ENCODE measurements at places on chromosomes 5 and 9.
A peak's percentile ranks its signal among the peaks of the same experiment; 100 is the strongest.

- H3K27ac ChIP-seq, result no peak overlapping the region
- H3K4me1 ChIP-seq, result peaks cover 4% of the 10 kb centered on the region
- no peaks in the 10 kb centered on the region for H3K36me3 ChIP-seq
- H3K27me3 ChIP-seq, result peaks cover 83% of the 10 kb centered on the region
- H3K4me3 ChIP-seq, result peak overlapping the region; percentile 72
Measured at GRCh38 chr9:122216798-122217418, 11.8 kb downstream of the LHX6 start.

DNA sequence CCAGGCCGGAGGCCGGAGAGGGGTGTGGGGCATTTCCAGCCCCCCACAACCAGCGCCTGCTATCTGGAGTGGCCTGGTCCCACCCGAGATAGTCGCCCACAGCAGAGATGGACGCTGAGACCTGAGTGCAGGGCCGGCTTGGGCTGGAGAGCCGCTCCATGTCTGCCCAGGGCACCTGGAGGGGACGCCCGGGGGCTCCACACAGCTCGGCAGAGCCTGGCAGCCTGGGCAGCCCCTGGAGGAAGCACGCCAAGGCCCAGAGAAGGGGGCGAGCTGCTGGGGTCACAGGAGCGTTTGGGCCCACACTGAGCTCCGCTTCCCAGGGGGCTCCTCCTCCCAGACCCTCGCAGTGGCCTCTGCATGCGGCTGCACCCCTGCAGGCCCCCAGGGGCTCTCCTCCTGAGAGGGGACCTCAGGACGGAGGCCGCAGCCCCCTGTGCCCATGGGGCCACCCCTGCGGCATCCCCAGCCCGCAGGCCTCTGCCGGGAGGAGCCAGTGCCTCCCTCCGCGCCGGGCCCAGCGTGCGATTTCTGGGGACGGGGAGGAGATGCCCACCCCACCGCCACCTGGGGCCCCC lies 42.2 kb upstream of the EGFL7 start:
- no peaks in the 10 kb centered on the region for H3K27me3 ChIP-seq
- no peaks in the 10 kb centered on the region for H3K36me3 ChIP-seq
- H3K4me3 ChIP-seq, result no peak overlapping the region

- H3K36me3 ChIP-seq, result peaks cover 23% of the 10 kb centered on the region
- no peaks in the 10 kb centered on the region for H3K27me3 ChIP-seq
- H3K4me1 ChIP-seq, result no peaks in the 10 kb centered on the region
- peak within 1 kb of the TSS; percentile 98 for H3K4me3 ChIP-seq
- DNase-seq, result peak; percentile 96
- H3K27ac ChIP-seq, result no peak within 1 kb of the TSS
Measured at GRCh38 chr5:6377905-6378765, at the start of gene MED10. Gene MED10, minus strand, starts transcription at chr5:6378547. Its CDS starts 64 bp downstream, at chr5:6378483.

DNA sequence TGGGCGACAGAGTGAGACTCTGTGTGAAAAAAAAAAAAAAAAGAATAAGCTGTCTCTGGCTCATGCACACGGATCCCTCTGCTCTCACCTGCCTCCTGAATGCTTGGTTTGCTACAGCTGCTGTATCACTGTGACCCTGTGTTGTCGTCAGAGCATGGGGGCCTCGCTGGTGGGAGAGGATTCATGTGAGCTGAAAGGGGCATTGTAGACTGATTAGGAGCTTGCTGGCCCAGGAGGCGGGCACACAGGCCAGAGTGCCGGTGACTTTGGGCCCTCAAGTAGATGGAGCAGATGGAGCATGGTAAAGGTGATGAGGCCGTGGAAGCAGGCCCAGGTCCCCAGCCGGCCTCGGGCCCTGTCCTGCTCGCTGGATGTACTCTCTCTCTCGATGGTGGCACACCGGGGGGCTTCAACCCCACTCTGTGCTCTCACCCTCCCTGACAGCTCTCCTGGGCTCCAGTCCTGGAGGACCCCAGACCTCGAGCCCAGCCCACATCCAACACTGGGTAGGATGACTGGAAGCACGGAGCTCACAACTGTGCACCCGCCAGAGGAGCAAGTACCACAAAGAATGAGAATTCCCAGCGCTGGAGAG lies 7.1 kb downstream of the FLT4 start:
- no peak for DNase-seq
- no peaks in the 10 kb centered on the region for H3K27me3 ChIP-seq
- H3K4me1 ChIP-seq, result no peaks in the 10 kb centered on the region
- no peaks in the 10 kb centered on the region for H3K36me3 ChIP-seq

DNA sequence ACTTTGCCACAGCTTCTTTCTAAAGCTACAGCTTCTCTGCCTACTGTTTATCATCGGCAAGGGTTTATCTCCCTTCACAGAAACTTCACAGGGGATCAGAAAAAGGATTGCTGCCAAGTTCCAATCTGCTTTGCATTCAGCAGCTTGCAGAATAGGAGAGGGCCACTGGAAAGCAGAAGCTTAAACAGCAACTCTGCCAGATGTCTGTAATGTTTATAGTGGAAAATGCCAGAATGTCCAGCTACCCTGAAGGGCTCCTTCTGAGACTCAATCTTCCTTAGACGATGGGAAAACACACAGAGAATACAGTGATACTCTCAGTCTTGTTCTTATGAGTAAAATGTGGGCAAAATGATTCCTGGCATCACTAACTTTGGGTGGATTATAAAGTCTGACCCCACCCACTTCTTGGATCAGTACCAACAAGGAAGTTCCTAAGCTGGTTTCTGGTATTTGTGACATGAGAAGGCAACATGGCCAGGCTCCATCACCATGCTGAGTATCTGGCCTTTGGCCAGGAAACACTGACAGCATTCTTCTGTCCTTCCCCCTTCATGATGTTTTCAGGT lies 19.0 kb downstream of the STOM start:
- no peaks in the 10 kb centered on the region for H3K27me3 ChIP-seq
- peaks cover 10% of the 10 kb centered on the region for H3K4me1 ChIP-seq
- no peak overlapping the region for H3K27ac ChIP-seq
- DNase-seq, result no peak

DNA sequence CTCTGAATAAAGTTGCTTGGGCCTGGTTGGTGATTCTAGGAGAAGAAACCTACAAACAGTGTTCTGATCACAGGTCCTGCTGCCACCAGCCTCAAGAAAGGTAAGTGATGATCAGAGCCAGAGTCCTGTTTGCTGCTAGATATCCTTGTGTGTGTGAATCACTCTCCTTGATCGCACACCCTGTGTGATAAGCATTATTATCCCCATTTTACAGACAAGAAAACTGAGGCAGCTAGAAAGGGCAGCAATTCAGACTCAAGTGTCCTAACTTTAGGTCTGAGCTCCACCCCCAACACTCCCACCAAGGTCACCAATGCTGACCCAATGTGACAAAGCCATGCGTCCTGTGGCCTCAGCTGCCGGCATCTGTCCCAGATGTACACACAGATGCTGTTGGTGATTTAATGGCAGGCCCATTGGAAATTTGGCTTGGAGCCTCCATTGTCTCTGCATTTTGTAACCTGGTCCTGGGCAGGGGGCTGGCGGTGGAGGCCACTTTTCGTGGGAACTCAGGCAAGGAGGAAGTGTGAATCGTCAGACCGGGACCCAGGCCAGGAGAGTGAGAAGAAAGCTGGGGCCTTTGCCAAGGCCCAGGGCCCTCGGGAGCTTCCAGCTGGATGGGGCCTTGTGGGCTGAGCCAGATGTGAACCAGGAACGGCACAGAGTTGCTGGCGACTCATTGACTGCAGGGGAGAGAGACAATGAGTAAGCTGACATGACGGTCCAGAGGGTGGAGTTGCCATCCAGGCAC lies 29.8 kb upstream of the GGTA1 start:
- no peak for DNase-seq
- no peaks in the 10 kb centered on the region for H3K27me3 ChIP-seq
- H3K27ac ChIP-seq, result no peak overlapping the region
- H3K4me3 ChIP-seq, result no peak overlapping the region

DNA sequence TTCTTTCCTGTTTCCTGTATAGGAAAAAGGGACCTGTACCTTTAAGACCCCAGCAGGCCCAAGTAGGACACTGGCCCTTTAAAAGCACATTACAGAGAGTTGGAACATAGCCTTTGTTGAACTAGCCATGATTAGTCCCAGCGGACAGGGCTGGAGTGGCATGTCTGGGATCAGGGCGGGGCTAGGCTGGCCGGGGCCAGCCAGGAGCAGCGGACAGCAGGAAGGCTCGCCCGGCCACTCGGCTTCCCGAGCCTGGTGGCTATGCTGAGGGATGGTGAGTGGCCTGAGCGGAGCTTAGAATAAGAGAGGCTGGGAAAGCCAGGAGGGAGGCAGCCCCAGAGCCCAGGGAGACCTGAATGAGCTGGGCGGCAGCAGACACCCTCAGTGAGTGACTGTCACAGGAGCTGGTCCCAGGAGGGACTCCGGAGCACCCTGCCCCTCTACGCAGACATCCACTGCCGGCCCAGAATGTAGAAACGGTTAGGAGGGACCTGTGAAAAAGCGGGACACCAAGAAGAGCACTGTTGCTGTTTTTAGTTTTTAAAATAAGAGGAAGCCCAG lies 92.1 kb downstream of the DAB2IP start:
- H3K4me1 ChIP-seq, result peaks cover 14% of the 10 kb centered on the region
- no peak overlapping the region for H3K4me3 ChIP-seq
- no peak overlapping the region for H3K27ac ChIP-seq
- DNase-seq, result peak; percentile 80
- H3K36me3 ChIP-seq, result no peaks in the 10 kb centered on the region
- no peaks in the 10 kb centered on the region for H3K27me3 ChIP-seq

DNA sequence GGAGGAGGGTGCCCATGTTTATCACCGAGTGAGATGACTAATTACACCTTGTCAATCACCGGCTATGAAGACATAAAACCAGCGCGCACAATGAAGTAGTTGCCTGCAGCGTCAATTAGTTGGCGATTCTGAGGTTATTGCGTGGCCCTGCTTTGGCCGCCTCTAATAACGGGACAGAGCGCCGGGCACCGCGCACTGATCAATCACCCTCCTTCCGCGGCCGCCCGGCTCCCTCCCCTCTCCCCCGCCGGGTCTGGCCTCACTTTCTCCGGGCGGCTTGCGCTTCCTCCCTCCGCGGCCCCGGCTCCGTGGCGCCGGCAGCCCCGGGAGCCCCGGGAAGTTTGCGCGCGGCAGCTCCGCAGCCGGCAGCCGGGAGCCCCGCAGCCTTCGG lies 3.3 kb upstream of the LHX2 start:
- DNase-seq, result peak; percentile 70
- H3K4me1 ChIP-seq, result peaks cover 9% of the 10 kb centered on the region
- no peak overlapping the region for H3K27ac ChIP-seq
- no peaks in the 10 kb centered on the region for H3K36me3 ChIP-seq

GRCh38 chr5:16067415-16067814 lies 112.2 kb downstream of the MARCHF11 start:
- H3K4me3 ChIP-seq, result no peak overlapping the region
- no peaks in the 10 kb centered on the region for H3K27me3 ChIP-seq
- no peaks in the 10 kb centered on the region for H3K36me3 ChIP-seq
- no peak for DNase-seq
- H3K27ac ChIP-seq, result no peak overlapping the region

GRCh38 chr5:36389245-36389644 lies 87.5 kb upstream of the RANBP3L start:
- no peaks in the 10 kb centered on the region for H3K4me1 ChIP-seq
- H3K4me3 ChIP-seq, result no peak overlapping the region
- no peaks in the 10 kb centered on the region for H3K36me3 ChIP-seq
- no peak for DNase-seq
- no peaks in the 10 kb centered on the region for H3K27me3 ChIP-seq
- no peak overlapping the region for H3K27ac ChIP-seq

GRCh38 chr5:164336276-164336675 lies 830.9 kb downstream of the MAT2B start:
- H3K4me3 ChIP-seq, result no peak overlapping the region
- H3K4me1 ChIP-seq, result no peaks in the 10 kb centered on the region
- H3K36me3 ChIP-seq, result no peaks in the 10 kb centered on the region
- H3K27me3 ChIP-seq, result no peaks in the 10 kb centered on the region
- no peak for DNase-seq
- no peak overlapping the region for H3K27ac ChIP-seq

GRCh38 chr5:15627109-15627508 lies 127.1 kb downstream of the FBXL7 start:
- DNase-seq, result no peak
- no peaks in the 10 kb centered on the region for H3K36me3 ChIP-seq

DNA sequence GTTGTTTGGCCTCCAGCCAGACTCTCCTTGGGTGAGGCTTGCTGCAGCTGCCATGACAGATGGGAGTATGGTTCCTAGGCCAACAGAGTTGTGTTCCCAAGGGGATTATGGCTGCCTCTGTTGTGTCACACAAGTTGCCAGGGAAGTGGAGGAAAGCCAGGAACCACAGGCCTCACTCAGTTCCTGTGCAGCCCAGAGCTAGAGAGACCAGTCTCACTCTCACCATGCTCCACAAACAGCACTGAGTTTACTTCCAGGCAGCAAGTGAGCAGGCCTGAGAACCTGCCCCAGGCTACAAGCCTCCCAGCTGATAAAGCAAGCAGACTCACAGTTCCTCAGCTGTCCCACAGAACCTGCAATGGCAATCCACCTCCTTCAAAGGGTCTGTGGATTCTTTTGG lies 273.6 kb upstream of the TAS2R1 start:
- no peaks in the 10 kb centered on the region for H3K4me1 ChIP-seq
- no peak overlapping the region for H3K27ac ChIP-seq
- H3K27me3 ChIP-seq, result no peaks in the 10 kb centered on the region
- no peak for DNase-seq
- no peak overlapping the region for H3K4me3 ChIP-seq

GRCh38 chr9:108273988-108274387 lies 581.8 kb downstream of the ACTL7B start:
- no peak for DNase-seq
- no peaks in the 10 kb centered on the region for H3K36me3 ChIP-seq
- no peak overlapping the region for H3K4me3 ChIP-seq

DNA sequence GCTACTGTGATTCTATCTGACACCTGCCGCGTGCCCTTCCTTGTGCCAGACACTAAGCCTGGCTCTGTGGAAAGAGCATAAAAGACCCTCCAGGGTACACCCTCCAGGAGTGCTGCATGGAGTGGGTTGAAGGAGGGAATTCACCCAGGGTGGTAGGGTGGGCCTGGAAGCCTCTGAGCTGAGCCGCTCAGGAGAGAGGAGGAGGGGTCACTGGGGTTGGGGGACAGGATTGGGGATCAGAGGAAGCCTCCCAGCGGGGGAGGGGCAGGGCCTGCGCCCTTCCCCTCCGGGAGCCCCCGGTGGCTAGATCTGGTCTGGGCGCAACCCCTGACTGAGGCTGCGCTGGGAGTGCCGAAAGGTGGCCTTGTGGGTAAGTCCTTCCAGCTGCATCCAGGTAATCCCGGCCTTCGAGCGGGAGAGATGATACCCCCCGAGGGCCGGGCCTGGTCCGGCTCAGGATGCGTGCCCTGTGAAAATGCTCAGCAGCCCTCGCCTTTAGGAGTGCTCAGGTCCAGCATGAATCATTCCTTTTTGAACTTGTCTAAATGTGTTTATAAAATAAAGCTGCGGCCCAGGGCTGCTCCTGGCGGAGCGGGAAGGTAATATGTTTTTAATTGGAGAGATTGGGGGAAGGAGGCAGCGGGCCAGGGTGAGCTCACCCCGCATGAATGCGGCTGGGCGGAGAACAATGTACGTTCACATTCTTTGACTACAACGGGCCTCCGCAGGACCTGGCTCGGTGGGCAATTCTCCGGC lies 118.1 kb upstream of the SMIM23 start:
- no peak overlapping the region for H3K27ac ChIP-seq
- H3K4me1 ChIP-seq, result no peaks in the 10 kb centered on the region
- no peak overlapping the region for H3K4me3 ChIP-seq
- peak; percentile 84 for DNase-seq

Measured in H9 (cell line).